ENCODE measurements at places on chromosomes 3 and 15.
A peak's percentile ranks its signal among the peaks of the same experiment; 100 is the strongest.

DNA sequence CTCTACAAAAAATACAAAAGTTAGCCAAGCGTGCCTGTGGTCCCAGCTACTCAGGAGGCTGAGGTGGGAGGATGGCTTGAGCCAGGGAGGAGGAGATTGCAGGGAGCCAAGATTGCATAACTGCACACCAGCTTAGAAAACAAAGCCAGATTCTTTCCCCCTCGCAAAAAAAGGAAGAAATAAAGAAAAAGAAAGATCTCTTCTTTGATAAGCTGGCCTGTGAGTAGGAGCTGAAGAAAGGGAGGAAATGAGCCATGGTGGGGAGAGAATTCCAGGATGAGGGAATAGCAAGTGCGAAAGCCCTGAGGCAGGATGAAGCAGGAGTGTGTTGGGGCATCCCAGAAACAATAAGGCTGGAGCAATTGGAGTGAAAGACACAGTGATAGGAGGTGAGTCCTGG, 24.5 kb upstream of the TOP2B start:
- DNase-seq, result no peak

DNA sequence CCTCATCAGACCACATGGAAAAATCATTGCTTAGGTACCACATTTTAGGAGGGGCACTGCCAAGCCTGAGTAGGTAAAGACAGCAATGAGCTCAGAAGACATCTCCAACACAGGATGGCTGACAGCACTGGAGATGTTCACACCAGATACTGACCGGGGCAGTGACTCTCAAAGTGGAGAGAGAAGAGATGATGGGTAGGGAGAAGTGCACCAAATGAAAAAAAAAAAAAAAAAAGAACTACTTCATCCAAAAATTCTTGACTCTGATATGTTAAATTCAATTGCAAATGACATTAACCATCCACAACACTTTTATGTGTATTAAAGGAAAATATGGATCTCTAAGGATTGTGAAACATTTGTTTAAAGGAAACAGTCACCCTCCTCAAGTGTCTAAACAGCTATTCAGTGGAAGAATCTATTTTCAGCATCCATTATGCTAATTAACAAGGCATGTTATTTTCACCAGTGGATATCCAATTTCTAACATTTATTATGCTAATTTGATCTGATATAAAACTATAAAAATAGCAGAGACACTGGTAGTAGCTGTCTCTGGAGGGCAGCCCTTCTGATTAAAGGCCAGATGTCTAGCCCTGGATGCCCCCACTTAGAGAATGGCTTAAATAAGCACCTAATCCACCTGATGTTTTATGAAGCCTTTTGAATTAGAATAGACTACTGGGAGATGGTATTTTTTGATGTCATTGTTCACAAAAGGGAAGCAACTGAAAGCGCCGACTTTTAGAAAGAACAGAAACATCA, 48.2 kb upstream of the VGLL4 start:
- DNase-seq, result no peak

DNA sequence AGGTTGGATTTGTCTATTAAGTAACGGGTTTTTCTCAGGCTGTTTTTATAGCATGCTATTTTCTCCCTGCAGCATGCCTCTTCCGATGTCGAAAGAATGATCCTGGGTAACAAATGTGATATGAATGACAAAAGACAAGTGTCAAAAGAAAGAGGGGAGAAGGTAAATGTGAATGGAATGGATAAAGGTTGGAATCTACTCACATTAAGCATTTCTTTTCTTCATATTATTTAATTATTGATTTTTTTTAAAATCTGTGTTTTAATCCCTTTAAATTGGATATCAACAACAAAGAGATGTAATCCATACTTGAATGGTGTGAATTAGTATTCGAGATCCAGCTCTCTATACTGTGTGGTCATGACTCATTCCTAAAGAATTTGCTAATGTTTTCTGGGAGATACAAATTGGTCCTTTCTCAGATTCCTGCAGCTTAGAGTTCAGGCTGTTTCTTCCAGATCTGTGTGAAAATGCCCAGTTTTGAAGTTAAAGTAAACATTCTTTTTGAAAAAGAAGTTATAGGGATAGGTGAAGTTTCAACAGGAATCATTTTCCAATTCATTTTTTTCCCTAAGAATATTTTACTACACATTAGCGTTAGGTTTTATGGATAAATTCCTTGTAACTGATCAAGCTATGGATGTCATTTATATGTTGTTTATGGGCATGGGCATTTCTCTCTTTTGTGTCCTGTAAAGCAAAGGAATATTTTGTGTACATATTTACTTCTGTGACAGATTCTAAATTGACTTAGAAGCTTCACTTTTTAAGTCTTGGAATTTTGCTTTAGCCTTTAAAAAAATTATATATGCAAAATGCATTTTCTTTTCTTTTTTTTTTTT, 20.8 kb upstream of the APH1B start:
- DNase-seq, result no peak

- no peak for DNase-seq
Measured at GRCh38 chr3:16174389-16174788, at the start of gene GALNT15. GALNT15 (plus strand) TSS chr3:16174680; CDS start chr3:16175152, 472 bp downstream.

- no peak for DNase-seq
Measured at GRCh38 chr3:180116658-180117057, 79.9 kb upstream of the PEX5L start.

GRCh38 chr3:156743859-156744258, 69.5 kb downstream of the TIPARP start:
- no peak for DNase-seq

DNA sequence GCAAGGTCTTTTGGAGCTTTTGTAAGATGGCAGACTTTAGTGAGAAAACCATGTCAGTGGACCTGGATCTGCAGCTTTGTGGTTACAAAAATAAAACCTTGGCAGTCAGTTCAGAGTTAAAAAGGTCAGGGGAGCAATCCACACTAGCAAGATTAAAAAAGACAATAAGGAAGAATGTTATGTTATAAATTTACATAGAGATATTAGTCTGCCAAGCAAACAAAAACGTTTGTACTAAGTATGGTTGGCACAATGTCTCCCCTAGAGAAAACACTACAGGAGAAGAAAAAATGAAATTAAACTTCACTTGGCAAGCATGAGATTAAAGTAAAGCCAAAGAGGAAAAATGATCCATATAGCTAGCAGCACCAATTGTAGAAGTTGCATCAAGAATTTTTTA, 205.0 kb downstream of the LSAMP start:
- DNase-seq, result no peak

DNA sequence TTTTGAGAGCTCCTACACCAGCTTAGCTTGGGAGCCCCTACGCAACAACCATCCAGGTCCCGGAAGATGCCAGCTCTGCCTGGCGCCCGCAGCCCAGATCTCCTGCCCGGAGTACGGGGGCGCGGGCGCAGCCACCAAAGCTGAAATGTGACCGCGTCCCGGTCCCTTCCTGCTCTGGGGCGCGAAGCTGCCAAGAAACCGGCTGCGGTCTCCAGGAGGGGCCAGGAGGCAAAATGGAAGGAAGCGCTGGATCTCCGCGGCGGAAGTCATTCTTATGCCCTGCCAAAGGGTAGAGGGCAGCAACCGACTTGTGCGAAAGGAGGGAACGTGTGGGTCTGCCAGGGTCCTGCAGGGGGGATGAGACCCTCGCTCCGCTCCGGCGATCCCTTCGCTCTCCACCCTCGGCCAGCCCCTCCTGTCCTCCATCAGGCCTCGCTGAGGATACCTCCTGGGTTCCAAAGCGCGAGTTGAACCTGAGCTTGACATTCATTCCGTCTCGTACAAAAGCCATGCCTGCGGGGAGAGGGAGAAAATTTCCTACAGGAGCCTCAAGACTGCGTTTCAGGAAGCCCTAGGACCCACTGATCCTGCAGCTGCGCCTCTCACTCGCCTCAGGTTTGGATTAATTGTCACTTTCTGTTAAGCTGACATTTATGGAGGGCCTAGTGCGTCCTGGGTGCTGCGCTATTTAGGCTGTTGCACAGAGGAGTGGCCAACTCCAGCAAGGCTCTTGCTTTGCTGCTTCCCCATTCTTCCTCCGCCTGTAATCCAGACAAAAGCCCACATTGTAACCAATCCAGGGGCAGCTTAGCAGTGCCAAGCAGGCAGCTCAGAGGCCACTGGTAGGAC, 98.3 kb upstream of the VGLL3 start:
- DNase-seq, result peak; percentile 21

DNA sequence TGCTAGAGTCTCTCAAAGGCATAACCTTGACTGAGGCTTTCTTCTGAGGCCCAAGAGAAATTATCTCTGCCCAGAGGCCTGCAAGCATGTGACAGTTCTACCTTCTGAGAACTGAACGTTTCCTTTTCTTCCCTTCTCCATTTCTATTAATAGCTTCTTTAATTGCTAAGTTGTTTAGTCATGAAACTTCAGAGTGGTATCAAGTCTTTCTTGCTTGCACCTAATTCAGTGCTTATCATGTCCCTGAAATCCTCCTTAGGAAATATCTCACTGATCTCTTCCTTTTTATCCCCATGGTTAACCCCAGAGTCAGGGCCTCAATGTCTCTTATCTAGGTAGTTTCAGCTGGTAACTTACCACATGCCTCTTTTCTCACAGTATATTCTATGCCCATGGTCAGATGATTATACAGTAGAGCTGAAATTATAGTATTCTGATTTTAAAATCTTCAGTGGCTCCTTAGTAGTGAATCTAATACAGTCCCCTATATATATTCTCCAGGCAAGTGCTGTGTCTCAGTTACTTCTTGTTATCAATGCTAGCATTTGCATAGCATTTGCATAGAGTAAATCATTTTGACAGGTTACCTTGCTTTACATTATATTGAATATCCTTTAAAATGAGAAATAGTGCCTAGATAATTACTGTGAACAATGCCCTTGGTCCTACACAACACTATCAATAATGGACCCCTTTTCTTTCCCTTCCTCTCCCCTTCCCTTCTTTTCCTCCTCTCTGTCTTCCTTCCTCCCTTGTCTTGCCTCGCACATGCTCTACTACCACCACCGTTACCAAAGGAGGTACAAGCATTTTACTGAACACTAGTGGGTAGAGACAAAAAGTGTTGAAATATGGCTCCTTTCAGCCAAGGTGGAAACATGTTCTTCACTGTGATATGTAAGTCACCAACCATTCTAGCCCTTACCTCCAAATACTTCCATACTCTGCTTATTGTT, 33.0 kb downstream of the KBTBD8 start:
- DNase-seq, result no peak

DNA sequence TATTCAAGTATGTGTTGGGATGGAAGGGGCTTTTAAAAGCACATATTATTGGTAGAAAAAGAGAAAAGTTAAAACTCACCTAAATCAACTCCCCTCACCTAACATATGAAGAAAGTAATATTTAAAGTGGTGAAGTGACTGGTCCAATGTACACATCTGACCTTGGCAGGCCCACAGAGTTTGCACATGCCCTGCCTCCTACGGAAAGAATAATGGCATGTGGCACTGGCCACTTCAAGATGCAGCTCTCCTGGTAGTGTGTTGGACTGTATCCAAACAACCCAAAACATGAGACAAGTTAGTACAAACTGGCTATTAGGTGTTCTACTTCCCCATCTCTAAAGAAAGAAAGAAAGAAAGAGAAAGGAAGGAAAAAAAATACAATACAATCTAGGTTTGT, 117.1 kb downstream of the MECOM start:
- DNase-seq, result no peak

Measured in activated T-cell treated with anti-CD3 and anti-CD28 coated beads, Interleukin-2, amount 50 U/mL, for 48 hours (primary cell).